ENCODE measurements at places on chromosomes 6 and 20.

GRCh38 chr20:36728986-36729385 is 16.9 kb downstream of the NDRG3 start:
- DNase-seq = no peak

GRCh38 chr6:167469672-167470071 is 144.8 kb downstream of the TTLL2 start:
- no peak for DNase-seq

DNA sequence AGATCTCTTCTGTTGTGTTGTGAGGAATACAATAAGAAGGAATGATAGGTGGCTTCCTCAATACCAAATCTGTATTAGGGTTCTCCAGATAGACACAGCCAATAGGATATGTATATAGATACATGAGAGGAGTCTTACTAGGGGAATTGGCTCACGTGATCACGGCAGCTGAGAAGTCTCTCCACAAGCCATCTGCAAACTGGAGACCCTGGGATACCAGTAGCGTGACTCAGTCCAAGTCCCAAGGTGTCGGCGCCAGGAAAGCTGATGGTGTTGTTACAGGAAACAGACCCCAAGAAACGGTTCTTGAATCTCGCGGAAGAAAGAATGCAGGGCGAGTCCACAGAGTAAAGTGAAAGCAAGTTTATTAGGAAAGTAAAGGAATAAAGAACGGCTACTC is 61.4 kb downstream of the SYTL3 start:
- DNase-seq = no peak

GRCh38 chr20:41476446-41476845 is 109.8 kb upstream of the EMILIN3 start:
- no peak for DNase-seq

- DNase-seq = no peak
Observed at GRCh38 chr6:73231986-73232391, 6.7 kb upstream of the KHDC1L start.

DNA sequence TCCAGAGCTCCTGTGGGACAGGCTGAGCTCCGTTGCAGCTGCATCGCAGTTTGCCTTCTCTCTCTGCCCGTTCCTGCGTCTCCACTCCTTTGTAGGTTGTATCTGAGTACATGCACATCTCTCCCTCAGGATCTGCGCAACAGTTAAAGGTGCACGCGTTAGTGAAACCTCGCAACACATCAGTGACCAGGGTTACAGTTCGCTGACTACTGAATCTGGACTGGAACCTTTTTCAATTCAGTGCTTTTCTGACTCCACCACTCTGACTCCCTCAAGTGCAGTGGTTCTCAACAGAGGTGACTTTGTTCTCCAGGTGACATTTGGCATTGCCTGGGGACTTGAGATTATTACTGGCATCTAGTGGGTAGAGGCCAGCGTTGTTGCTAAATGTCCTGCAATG is 44.0 kb downstream of the UST start:
- DNase-seq = no peak

DNA sequence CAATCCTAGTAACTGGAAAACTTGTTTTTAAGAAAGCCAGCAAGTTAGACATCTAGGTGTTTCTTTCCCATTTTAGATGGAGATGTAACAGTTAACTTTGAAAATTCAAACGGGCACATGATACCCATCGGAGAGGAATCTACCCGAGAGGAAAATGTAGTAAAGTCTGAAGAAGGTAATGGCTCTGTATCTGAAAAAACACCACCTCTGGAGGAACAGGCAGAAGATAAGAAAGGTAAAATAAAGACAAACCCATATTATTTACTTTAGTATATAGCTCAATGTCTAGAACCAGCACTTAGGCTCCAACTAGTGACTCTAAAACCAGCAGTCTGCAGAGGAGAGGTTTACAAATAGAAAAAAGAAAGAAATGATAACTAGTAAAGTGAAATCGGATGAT is 75.9 kb downstream of the PHACTR2 start:
- no peak for DNase-seq

DNA sequence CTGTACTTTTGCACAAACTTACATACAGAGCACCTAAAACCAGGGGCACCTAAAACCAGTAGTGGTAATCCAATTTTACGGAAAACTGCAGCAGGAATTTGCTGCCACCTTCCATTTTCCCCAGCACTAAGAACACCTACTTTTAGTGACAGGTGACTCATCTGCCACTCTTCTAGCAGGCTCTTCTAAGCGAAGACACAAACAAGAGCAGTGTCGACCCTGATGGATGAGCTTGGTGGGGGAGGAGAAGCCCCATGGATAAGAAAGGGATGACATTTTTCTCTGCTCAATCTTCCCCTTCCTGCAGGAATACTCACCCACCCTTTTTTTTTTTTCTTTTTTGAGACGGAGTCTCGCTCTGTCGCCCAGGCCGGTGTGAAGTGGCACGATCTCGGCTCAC is 116.9 kb downstream of the GMPR start:
- no peak for DNase-seq

DNA sequence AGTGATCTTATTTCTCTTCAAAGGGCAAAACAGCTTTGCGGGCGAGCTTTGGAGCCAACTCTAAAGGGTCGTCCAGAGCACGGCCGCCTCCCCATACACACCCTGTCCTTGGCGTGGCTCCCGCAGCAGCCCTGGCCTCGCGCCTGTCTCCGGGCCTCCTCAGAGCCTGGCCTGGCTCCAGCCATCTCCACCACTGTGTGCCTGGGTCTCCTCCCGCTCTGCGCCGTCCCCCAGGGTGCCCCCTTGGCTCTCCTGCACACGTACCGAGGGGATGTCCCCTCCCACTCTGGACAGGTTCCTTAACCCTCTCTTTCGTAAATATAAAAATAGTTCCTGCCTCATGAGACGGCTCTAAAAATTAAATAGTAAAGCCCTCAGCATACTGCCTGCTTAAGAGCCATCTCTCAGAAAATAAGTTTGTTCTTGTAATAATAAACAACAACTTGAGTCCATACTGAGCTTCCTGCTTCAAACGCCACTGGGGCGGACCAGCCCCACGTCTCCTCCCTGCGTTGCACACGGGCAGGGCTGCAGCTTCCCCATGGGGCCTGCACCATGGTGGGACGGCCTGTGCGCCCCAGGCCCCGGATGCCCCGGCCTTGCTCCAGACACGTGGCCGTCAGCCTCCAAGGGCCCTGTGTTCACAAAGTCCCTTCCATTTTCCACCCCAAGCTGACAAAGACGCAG is 226.2 kb downstream of the TTLL2 start:
- DNase-seq = no peak

GRCh38 chr6:70380252-70380651 is 33.1 kb upstream of the FAM135A start:
- DNase-seq = no peak

DNA sequence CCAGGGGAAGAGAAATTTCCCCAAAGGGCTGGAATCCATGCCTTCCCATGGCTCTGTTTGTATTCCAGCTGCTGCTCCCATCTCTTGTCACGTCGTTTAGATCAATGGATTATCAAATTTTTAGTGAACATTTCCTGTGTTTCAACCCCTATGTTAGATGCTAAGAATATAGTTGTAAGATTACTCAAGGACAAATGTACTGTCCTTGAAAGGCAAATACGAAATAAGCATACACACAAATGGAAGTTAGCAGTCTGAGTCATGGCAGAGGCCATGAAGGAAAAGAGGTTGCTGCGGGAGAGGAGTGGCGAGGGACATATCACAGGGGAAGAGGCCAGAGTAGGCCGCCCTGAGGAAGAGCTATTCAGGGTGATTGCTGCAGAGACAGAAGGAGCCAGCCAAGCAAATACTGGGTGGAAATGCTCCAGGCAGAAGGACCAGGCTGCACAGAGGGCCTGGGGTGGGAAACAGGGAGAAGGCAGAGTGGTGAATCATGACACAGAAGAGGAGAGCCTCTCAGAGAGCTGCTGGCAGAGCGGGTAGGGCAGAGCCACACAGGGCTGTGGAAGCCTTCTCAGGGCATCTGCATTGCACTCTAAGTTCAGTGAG is 219.2 kb upstream of the LRFN2 start:
- no peak for DNase-seq

DNA sequence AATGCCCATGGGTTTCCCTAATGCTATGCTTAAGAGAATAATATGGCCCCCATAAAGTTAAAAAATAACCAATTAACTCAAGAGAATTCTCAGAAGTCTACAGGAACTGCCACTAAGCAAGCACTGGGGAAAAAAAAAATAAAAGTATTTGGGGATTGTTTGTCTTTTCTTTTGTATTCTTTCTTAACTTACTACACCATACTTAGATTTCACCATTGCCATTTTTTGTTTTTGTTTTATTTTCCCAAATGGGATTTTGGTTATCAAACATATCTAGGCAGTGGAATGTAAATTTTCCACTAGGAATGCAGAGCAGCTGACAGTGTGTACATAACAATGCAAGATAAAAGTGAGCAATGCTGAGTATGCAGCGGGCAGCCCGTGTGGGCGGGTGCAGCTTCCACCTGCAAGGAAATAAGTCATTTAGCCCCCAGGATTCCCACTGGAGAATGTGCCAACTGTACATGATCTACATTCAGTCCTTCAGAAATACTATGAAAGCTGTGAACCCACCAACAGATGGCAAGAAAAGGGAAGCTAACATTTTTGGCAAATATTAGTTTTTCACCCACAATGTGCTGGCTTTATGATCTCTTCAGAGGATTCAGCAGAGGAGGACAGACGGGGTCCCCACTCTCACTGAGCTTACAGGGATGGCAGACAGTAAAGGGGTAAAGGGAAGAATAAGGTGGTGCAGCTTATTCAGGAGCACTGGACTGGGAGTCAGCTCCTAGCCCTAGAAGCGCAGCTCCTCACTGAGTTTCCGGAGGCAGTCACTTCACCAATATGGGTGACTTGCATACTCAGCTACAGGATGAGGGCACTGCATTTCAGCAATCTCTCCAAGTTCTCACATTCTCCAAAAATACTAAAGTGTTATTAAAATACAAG is 44.4 kb downstream of the DCDC2 start:
- DNase-seq = peak; percentile 83

DNA sequence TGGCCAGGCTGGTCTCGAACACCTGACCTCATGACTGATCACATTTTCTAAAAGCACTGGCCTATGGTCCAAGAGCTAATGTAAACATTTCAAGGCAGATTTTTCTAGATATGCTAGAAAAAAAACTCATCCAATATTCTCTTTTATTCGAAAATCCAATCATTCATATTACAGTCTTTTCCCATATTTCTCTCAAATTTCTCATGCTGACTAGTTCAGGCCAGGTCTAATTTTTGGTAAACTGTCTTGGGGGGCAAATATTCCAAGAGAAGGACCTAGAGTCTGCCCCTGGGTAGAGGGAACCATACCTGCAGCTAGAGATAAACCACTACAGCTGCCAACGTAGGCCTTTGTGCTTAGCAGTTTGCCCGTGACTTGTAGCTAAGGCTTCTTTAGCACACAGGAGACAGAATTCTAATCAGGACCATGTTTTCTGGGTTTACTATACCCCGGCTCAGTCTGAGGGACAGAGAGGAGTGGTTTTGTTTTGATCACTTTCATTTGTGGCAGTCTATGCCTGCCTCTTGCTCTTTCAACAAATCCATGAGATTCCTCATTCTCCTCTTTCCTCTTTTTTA is 71.8 kb upstream of the CITED2 start:
- no peak for DNase-seq

GRCh38 chr6:78611886-78612480 is 255.4 kb upstream of the IRAK1BP1 start:
- DNase-seq = no peak
